Dermis lymphatic vessel endothelial cell (primary cell): ENCODE measurements at places on chromosomes 1 and 21. TPM values are rescaled to one million over a fixed set of nuclear protein-coding genes. Genes with fewer than 3 reads are reported as not detected.

GCSAML gene
- total RNA-seq: 0.11 TPM in 1 of 2 replicates, not detected in the other

SHE gene
- 118 and 128 TPM in 2 replicates for total RNA-seq

DNAI4 gene
- 2.9 and 4.5 TPM in 2 replicates for total RNA-seq

FAAH gene
- total RNA-seq: 0.52 and 1.1 TPM in 2 replicates

C8A gene
- not detected in 2 replicates for total RNA-seq

RPE65 gene
- not detected in 2 replicates for total RNA-seq

NPHP4 gene
- 2.1 and 2.3 TPM in 2 replicates for total RNA-seq

S100A5 gene
- total RNA-seq: 0.17 TPM in 1 of 2 replicates, not detected in the other

PIGC gene
- total RNA-seq: 18.1 and 21.6 TPM in 2 replicates

LIPI gene
- total RNA-seq: not detected in 2 replicates

S100A7 gene
- total RNA-seq: not detected in 2 replicates
